ENCODE measurements at places on chromosomes 4 and X. TPM values are rescaled to one million over a fixed set of nuclear protein-coding genes. Genes with fewer than 3 reads are reported as not detected.

Gene KLF8
- total RNA-seq = 14.8 TPM

Gene CENPVL1
- not detected for total RNA-seq

Gene TIGD4
- 0.62 TPM for total RNA-seq

Gene GPRASP2
- total RNA-seq = 12.6 TPM

Gene ADH1A
- total RNA-seq = not detected

Gene FDCSP
- total RNA-seq = not detected

Gene OTUD6A
- total RNA-seq = not detected

Gene FRG2
- not detected for total RNA-seq

Gene MAGEC1
- total RNA-seq = not detected

Gene GPR50
- not detected for total RNA-seq

Gene XAGE1B
- not detected for total RNA-seq

Gene MAML3
- total RNA-seq = 10.0 TPM

Gene CENPE
- total RNA-seq = 1.8 TPM

Gene MFAP3L
- total RNA-seq = 5.5 TPM

Gene TRPC3
- 5.9 TPM for total RNA-seq

Gene TMEM165
- total RNA-seq = 198 TPM

Gene GPC3
- 19.7 TPM for total RNA-seq

Gene PPEF2
- not detected for total RNA-seq

Gene ETDA
- total RNA-seq = not detected

Gene ABLIM2
- 7.9 TPM for total RNA-seq

Gene PRICKLE3
- total RNA-seq = 11.3 TPM

Gene HSFX3
- total RNA-seq = not detected

Gene GPM6B
- 44.0 TPM for total RNA-seq

Gene ERAS
- not detected for total RNA-seq

Gene TAB3
- total RNA-seq = 26.0 TPM

Gene HMGN5
- 4.2 TPM for total RNA-seq

Gene MCUB
- total RNA-seq = 11.2 TPM

Gene PPARGC1A
- 43.7 TPM for total RNA-seq

Gene FGG
- not detected for total RNA-seq

Gene H2BW2
- total RNA-seq = not detected

Gene PABPC1L2A
- total RNA-seq = not detected

Gene CCDC149
- total RNA-seq = 38.7 TPM

Gene CXCL9
- total RNA-seq = 0.13 TPM

Gene CT45A1
- total RNA-seq = not detected

Gene C4orf50
- under 0.01 TPM for total RNA-seq

Gene ZIC3
- total RNA-seq = not detected
